ENCODE measurements at places on chromosomes 13 and 19.

GRCh38 chr13:99994638-99995020, 13.0 kb downstream of the ZIC2 start:
- no peak for DNase-seq

DNA sequence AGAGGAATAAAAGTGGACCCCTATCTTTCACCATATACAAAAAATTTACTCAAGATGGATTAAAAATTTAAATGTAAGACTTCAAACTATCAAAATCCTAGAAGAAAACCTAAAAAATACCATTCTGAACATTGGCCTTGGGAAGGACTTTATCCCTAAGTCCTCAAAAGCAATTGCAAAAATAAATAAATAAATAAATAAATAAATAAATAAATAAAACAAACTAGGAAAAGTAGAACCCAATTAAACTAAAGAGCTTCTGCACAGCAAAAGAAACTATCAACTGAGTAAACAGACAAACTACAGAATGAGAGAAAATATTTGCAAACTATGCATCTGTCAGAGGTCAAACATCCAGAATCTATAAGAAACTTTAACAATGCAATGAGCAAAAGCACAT, 874.9 kb upstream of the PCDH20 start:
- no peak for DNase-seq

GRCh38 chr19:35342430-35342829, 5.3 kb upstream of the FFAR1 start:
- DNase-seq: no peak

DNA sequence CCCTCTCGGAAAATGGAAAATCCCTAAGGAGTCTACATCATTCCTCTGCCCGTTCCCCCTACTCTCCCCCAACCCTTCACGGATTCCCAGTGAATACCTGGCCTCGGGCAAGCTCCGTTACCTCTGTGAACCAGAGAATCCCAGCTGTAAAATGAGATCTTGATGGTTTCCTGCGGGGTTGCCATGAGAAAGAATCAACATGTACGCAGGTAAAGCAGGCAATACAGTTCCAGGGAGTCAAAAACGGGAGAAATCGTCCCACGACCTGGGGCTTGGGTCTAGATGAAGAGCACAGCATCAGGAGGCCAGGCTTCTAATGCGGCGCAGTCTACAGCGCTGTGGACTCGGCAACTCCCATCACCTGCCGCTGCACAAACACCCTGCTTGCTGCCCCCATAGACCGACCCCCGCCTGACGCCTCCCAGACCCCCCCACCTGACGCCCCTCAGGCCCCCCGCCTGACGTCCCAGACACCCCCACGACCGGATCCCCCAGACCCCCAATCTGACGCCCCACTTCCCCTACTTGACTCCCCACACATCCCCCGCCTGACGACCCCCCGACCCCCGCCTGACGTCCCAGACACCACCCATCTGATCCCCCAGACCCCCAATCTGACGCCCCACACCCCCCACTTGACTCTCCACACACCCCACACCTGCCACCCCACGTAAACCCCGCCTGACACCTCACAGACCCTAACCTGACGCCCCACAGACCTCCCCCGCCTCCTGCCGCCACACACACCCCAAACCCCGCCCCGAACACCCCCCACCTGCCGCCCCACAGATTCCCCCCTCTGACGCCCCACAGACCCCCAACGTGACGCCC, 680 bp downstream of the LIG4 start:
- no peak for DNase-seq

GRCh38 chr13:110450941-110451730, 110.4 kb downstream of the RAB20 start:
- no peak for DNase-seq

Measured in stimulated activated CD4-positive, alpha-beta T cell treated with anti-CD3 and anti-CD28 coated beads, TNF-alpha, amount 100 ng/mL, for 48 hours (primary cell).